ENCODE measurements at places on chromosomes 3 and 15.

GRCh38 chr3:189727898-189728297 is 96.7 kb downstream of the TP63 start:
- DNase-seq, result no peak

DNA sequence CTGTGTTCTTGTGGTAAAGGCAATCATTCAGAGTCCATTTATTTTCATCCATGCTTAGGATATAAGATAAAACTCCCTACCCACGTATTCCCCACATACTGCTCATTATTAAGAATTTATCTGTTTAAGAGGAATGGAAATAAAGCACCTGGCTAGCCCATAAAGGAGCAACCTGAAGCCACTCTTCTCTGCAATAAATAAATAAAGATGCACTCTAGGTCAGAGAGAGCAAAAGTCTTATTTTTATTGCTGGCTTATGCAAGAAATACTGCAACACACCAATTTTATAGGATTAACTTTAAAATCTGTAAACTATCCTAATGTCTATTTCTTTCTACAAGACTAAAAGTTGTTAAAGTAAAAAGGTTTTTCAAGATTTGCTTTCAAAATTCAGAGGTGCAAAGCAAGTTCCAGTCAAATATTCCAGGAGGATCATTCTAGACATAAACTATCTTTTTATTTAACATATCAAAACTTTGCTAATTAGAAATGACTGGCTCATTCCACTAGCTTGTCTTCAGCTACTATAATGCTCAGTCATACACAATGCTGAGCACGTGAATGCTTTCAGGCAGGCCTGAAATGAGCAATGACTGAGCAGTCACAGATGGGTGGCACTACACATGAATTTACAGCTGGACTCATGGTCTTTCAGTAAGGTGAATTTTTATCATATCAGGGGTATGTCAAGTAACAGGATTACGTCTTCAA is 7.1 kb downstream of the TJP1 start:
- no peak for DNase-seq

GRCh38 chr15:39394496-39394895 is 186.4 kb upstream of the THBS1 start:
- DNase-seq, result no peak

DNA sequence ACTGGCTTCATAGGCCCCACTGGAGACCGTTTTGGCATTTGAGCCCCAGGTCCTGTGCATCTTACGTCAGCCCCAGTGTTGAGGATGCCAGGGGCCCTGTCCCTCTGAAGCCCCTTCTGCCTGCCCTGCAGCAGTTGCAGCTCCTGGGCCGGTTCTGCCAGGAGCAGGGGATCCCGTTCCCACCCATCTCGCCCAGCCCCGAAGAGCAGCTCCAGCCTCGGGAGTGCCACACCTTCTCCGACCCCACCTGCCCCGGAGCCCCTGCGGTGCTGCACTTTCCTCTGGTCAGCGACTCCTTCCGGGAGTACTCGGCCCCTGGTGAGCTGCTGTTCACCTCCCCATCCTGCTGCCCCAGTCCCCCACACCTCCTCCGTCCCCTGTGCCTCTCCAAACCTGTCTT is 8.6 kb downstream of the PLA2G4B start:
- no peak for DNase-seq

- DNase-seq, result no peak
Observed at GRCh38 chr3:178260887-178261565, 275.2 kb upstream of the KCNMB2 start.

DNA sequence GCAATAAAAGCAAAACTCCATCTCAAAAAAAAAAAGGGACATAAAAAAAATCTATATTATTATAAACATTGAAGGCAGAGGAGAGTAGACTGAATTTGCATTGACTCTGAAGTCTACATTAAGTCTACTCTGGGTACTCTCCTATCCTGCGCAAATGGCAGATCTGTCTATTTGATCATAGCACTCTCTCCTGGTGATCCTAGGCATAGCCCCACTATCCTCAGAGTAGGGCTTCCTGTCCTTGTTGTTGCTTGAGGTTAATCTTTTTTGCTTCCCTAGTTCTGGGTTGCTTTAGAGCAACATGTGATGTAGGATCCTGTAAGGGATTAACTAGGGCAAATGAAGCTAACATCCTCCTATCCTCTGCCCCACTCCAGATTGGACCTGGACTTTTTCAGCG is 82.1 kb upstream of the LRRFIP2 start:
- no peak for DNase-seq

DNA sequence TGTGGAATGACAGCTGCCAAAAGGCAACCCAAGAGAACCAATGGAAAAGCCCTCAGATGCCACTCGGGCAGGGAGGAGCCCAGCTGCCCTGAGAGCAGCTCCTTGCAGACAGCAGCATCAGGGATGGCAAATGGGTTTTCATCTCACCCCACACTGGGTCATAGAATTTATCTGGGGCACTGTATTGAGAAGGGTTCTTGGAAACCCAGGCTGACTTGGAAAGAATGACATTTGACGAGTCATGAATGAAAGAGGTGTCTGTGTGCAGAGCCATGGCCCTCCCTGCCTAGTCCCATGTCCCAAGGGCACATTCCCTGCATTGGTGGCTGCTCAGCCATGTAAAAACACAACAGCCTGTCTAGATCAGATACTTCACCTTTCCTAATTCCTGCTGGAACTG is 157.9 kb upstream of the BHLHE40 start:
- no peak for DNase-seq

GRCh38 chr3:124133366-124133940 is 141.5 kb upstream of the ROPN1 start:
- DNase-seq, result no peak

- no peak for DNase-seq
Observed at GRCh38 chr3:29936766-29937165, 655.9 kb downstream of the RBMS3 start.

DNA sequence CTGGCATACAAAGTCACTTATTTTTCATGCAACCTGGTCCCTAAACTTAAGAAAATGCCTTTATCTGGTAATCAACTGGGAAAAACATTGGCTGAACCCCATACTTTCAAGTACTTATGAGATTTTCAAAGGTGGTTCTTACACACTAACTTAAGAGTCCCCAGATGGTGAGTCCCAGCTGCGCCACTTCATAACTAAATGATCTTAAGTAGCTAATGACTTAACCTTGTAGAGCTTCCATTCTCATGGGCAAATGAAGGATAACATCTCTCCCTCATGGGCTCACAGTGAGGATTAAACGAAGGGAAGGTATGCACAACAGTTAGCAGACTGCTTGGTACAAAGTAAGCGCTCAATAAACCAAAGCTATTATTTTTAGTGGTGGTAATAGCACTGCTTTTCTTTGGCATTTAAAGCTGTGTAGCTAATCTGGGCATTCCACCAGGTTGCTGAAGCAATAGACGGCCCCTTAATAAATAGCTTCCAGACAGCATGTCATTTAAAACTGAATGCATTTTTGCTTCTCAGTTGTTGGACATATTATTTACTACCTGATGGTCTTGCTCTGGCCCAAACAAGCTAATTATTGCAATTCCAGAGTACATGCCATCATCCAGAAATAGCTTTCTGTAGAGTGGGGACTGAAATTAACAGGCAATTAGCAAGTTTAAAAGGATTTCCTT is 55.4 kb downstream of the LIPC start:
- no peak for DNase-seq

GRCh38 chr15:72866866-72867616 is 83.5 kb upstream of the ADPGK start:
- no peak for DNase-seq

GRCh38 chr3:114642951-114643741 is 349.3 kb downstream of the TIGIT start:
- DNase-seq, result no peak

All from T-cell (primary cell).